ENCODE measurements at places on chromosomes 7 and 10.

GRCh38 chr7:84250452-84250851 is 55.9 kb upstream of the SEMA3A start:
- DNase-seq: no peak

DNA sequence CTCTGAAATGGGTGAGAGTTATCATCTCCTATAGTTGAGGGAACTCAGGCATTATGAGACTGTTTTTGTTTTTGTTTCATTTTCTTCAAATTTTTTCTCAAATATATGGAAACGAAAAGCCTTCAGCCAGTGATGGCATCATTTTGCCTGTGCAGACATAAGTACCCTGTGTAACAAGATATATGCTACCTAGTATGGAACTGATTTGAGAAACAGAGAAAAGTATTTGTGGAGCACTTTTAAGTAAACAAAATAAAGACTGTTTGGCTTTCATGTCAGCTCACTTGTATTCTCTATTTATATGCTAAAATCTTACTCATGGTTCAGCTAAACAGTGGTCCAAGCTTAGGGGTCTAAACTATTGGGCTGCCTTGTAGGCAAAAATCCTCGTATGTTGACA is 150.6 kb downstream of the WNT2 start:
- no peak for DNase-seq

GRCh38 chr7:107463139-107464078 is 6.4 kb upstream of the GPR22 start:
- no peak for DNase-seq

GRCh38 chr10:44193567-44194220 is 191.2 kb downstream of the CXCL12 start:
- DNase-seq: no peak

GRCh38 chr10:131997366-131998049 is 15.8 kb upstream of the BNIP3 start:
- no peak for DNase-seq

DNA sequence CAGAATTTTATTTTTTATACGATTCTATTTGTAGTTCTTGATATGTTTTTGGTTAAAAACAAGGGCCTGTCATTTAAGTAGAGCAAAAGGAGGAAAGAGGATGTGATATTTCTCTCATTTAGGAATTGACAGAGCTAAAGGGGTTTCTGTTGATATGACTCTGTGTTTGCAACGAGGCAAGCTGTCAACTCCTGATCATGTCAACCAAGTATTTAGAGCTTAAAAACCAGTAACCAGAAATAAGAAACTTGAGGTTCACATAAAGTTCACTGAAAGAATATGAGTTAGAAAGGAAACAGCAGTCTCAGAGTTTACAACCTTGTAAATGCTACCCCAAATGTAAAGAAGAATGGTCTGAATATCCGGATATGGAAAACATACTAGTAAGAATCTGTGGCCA is 434.2 kb downstream of the PARD3 start:
- no peak for DNase-seq

DNA sequence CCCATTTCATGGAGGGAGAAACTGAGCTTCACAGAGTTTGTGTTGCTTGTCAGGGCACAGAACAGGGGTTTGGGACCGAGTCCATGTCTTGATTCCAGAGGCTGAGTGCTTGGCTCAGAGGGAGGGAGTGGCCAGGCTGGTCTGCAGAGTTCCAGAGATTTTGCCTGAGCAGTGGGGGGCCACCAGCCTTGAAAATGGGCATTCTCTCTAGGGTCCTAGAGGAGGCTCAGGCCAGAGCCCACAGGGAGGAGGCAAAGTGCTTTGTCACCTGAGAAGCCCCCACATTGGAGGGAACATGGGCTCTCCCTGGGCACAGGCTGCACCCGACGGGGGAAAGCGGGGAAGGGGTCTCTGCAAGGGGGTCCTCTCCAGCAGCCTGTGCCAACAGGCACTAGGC is 51.5 kb downstream of the DOCK1 start:
- DNase-seq: no peak

DNA sequence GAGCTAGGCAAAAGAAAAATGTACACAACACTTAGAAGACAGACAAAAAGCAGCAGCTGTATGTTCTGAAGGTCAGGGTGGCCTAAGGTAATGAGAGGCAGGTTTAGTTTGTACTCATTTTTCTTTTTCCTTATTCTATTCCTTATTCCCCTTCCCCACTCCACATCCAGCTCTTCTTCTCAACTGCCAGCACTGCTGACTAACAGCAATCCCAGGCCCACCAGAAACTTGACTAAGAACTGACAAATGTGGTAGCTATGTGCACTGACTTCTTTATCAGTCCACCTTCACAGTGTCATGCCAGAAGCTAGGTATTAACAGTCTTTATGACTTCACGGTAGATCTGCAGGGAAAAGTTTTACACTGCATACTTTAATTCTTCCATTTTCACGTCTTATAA is 6.1 kb downstream of the COPG2 start:
- no peak for DNase-seq

DNA sequence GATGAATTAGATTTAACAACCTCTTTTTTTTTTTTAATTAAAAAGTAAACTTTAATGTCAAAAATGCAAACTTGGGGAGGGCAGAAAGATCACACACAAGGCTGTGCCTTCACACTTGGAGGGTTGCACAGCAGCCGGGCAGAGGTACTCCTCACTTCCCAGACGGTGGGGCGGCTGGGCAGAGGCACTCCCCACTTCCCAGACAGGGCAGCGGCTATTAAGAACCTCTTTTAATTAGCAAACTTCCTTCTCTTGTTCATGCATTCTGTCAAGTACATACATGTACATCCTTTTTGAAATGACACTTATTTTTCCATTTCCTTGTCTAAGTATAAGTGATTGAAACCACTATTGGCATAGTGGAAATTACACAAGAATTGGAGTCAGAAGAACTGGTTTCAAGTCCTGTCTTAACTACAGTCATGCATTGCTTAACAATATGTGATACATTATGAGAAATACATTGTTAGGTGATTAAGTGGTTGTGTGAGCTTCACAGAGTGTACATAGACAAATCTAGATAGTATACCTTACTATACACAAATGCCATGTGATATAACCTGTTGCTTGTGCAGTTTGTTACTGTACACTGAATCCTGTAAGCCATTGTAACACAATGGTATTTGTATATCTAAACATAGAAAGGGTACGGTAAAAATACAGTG is 26.5 kb downstream of the BTRC start:
- no peak for DNase-seq

GRCh38 chr10:19993714-19994315 is 177.6 kb downstream of the PLXDC2 start:
- DNase-seq: no peak

DNA sequence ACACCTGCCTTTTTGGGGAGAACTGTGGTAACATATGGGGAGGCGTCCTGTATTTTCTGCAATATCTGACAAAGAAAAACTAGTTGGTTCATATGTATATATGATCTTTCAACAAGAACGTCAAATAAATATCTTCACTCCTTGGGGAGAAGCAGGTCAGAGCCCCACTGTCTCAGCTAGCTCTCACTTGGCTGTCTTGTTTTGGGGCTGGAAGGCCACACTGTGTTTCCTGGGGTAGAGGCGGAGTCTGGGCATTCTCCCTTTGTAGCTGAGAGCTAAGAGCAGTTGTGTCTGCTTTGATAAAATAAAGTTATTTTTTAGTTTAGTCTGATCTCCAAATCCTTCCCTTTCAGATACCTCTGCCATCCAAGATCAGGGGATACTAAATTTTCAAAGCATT is 83.9 kb upstream of the IGFBP3 start:
- DNase-seq: no peak

DNA sequence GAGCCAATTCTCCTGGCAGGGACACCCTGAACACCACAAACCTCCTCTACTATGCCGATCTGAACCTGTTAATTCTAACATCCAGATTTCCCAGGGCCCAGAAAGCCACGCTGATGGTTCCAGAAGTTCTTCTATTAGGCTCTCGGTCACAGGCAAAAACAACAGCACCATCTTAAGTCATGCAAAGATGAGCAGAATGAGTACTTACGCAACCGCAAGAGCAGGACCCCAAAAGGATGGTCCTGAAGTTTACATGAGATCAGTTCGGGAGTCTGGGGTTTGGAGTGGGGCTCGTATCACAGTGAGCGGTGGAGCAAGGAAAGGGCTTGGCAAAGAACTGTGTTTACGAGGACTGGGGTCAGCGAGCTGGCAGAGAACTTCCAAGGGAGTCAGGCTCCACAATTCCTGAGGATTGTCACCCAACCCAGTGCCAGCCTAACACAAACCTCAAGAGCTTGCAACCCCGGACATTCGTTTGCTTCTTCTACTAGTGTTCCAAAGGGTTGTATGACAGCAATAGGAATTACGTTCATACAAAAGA is 532.6 kb downstream of the TNS3 start:
- no peak for DNase-seq

- no peak for DNase-seq
These were observed 62.4 kb upstream of the PAX2 start for GRCh38 chr10:100683004-100683403.

DNA sequence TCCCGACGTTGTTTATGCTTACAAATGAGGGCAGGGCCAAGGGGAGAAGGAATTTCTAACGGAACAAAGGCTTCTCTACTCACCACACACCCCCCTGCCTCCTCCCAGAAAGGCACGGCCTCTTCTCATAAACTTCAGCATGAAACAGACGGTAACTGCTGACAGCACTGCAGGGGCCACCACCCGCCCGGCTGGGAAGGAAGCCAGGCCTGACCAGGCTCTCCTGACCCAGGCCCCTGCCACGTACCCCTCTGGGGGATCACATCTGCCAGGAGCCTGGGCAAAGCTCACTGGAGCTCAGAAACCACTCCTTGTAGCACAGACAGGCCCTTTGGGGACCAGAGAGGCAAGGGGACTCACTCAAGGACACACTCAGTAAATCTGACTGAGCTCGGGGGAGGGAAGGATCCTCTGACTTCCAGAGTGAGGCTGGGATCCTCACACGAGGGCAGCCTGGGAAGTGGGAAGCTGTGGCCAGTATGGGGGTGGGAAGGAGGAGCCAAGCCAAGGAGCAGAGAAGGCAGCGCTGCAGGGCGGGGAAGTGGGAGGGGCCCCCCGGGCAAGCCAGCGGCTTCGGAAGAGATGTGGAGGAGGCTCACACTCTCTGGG is 46.1 kb downstream of the ZCCHC24 start:
- no peak for DNase-seq

- DNase-seq: no peak
These were observed 18.6 kb upstream of the RAPGEF5 start for GRCh38 chr7:22375359-22376048.

DNA sequence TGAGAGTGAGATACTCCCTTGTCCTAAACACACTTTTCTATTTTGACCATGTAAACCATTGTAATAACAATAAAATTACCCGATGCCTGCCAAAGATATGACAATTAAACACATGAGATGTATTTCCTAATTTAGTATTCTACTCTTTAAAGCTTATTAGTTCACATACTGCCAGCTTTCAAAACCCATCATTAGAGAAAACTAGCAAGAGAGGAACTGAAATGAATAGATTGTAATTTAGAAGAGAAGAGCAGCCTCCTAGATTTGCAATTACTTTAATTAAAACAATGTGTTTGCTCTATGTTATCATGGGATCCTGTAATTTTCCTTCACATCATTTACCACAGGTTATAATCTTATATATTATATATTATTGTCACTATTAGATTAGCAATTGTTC is 428.2 kb downstream of the THSD7A start:
- no peak for DNase-seq

- peak; percentile 21 for DNase-seq
These were observed 19.1 kb upstream of the GPAM start for GRCh38 chr10:112202561-112203241.

DNA sequence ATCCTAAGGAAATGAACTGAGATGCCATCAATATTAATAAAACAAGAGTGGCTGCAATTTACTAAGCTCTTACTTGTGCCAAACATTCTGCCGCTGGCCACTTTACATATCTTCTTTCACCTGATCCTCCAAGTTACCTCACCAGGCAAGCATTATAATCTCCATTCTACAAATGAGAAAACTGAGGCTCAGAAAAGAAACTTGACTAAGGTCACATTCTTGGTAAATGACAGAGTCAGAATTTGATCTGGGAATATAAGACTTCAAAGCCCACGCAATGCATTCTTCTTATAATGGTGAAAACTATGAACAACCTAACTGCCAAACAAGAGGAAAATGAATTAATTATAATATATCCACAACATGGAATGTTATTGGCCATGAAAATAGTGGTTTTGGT is 46.1 kb upstream of the SMNDC1 start:
- no peak for DNase-seq

DNA sequence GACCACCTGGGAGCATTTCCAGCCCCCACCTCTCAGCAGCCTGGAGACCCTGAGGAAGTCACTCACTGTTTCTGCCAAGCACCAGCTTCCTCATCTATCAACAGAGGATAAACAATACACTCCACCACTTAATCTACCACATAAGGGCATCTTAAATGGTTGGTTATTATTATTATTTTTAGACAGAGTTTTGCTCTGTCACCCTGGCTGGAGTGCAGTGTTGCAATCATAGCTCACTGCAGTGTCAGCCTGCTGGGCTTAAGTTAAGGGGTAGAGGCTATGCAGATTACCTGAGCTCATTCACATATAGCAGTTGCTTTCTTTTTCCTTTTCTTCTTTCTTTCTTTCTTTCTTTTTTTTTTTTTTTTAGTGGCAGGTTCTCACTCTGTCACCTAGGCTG is 59.5 kb upstream of the ELN start:
- no peak for DNase-seq

GRCh38 chr7:51366930-51367613 is 50.5 kb upstream of the COBL start:
- no peak for DNase-seq

- DNase-seq: no peak
These were observed 193.8 kb downstream of the THSD7A start for GRCh38 chr7:11638011-11638774.

GRCh38 chr7:126790763-126791162 is 462.0 kb downstream of the GRM8 start:
- no peak for DNase-seq

- no peak for DNase-seq
These were observed 46.7 kb upstream of the CALD1 start for GRCh38 chr7:134732728-134733127.

- no peak for DNase-seq
These were observed 26.5 kb upstream of the PPP1R3A start for GRCh38 chr7:113945018-113945938.

DNA sequence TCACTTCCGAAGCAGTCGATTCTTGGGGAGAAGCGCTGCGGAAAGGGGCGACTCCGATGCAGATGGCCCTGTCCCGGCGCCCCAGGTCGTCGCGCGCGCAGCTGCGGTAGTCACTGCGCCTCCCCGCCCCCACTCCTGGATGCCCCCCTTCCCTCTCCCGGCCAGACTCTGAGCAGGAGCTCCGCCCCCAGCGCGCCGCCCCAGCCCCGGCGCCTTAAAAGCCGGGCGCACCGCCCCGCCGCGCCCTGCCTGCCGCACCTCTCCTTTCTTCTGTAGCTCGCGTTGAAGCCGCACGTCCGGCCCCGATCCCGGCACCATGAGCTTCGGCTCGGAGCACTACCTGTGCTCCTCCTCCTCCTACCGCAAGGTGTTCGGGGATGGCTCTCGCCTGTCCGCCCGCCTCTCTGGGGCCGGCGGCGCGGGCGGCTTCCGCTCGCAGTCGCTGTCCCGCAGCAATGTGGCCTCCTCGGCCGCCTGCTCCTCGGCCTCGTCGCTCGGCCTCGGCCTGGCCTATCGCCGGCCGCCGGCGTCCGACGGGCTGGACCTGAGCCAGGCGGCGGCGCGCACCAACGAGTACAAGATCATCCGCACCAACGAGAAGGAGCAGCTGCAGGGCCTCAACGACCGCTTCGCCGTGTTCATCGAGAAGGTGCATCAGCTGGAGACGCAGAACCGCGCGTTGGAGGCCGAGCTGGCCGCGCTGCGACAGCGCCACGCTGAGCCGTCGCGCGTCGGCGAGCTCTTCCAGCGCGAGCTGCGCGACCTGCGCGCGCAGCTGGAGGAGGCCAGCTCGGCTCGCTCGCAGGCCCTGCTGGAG is at the start of gene INA:
TSS of gene INA (plus strand) at position 243 of the 817 bp plus-strand sequence. CDS start at position 317, 74 bp downstream.
- peak; percentile 64 for DNase-seq

- no peak for DNase-seq
These were observed 493.6 kb downstream of the PTPRN2 start for GRCh38 chr7:158094046-158094445.
